ENCODE measurements at places on chromosomes 3 and 15.

- no peak for DNase-seq
Measured at GRCh38 chr3:14886101-14886500, 61.3 kb upstream of the NR2C2 start.

DNA sequence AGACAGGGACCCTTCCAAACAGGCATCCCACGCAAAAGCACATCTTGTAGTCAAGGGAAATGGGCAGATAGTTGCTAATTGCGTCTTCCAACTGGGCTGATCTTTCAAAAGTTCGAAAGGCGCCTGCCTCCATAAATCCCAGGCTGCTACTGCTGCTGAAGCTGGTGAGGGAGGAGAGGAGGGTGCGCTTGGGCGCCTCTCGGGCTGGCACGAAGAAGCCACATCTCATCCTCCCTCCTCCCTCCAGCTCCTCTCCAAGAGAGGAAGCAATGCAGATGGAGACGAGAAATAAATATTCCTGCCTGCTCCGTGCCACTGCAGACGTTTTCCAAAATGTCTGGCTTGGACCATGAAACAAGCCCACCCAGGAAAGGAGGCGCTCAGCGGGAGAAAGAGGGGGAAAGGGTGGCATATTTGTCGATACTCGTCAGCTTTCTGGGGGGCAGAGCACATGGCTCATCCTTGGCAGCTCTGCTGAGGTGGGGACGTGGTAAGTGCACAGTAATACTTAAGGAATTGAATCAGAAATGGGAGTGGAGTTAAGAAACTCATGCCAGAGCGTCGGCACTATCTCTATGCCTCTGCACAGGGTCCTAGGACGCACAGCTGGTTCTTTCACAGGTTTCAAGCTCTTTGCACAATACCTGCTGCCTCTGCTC is 88.9 kb upstream of the FEZF2 start:
- no peak for DNase-seq

GRCh38 chr3:195256639-195257453 is 14.1 kb downstream of the XXYLT1 start:
- DNase-seq: no peak

GRCh38 chr15:65655457-65655856 is 33.7 kb downstream of the SLC24A1 start:
- DNase-seq: no peak

DNA sequence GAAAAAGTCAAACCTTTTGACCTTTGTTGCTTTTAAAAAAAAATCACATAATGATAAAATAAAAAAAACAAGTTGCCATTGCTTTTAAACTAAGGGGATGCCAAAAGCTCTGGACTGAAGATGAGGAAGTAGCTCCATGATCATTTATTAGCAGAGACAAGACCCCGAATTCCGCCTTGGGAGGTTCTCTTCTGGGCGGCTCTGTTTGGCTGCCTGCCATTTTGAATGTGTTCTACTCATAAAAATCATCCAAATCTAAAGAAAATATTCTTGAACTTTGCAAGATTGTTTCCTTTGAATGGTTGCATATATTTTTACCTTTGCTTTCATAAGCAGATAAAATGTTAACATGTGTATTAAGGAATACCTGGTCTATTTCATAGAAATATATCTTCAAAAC is 63.8 kb downstream of the NCEH1 start:
- no peak for DNase-seq

- no peak for DNase-seq
Measured at GRCh38 chr3:41726891-41727290, 235.0 kb downstream of the ULK4 start.

DNA sequence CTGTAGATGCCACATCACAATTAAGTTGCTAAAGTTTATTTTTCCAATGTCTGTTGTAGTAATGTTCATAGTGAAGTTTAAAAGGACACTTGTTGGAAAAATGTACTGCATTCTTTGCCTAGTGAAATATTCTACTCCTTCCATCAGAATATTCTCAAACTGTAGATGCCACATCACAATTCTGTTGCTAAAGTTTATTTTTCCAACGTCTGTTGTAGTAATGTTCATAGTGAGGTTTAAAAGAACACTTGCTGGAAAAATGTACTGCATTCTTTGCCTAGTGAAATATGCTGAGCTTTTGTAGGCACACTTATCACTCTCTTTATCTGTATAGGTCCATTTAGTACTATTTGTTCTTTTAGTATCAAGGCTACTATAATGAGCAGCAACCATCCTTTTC is 836.1 kb downstream of the NAALADL2 start:
- DNase-seq: no peak

- DNase-seq: peak; percentile 92
Measured at GRCh38 chr15:86300390-86301125, 220.9 kb downstream of the AGBL1 start.

DNA sequence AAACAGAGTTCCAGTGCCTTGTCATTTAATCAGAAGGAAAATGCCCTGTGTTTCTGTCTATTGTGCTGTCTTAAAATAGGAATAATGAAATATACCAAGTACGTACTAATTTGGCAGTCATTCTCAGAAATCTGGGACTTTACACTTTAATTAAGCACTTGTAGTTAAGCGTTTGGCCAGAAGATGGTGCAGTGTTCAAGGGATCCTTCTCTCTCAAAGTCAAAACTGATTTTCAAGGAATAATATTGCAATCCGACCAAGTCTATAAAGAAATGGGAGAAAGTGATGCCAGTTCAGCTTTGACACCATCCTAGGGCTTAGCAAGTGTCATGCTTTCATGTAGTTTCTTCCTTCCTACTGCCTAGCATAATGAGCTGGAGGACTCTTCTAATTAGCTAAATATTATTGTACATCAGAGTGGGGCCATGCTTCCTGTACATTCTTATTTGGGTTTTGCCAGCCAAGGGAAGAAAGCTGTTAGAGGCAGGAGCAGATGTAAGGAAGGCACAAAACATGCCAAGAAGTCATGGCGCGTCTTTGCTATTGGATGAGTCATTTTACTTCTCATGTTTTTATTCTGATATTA is 64.8 kb downstream of the SAMMSON start:
- peak; percentile 64 for DNase-seq

DNA sequence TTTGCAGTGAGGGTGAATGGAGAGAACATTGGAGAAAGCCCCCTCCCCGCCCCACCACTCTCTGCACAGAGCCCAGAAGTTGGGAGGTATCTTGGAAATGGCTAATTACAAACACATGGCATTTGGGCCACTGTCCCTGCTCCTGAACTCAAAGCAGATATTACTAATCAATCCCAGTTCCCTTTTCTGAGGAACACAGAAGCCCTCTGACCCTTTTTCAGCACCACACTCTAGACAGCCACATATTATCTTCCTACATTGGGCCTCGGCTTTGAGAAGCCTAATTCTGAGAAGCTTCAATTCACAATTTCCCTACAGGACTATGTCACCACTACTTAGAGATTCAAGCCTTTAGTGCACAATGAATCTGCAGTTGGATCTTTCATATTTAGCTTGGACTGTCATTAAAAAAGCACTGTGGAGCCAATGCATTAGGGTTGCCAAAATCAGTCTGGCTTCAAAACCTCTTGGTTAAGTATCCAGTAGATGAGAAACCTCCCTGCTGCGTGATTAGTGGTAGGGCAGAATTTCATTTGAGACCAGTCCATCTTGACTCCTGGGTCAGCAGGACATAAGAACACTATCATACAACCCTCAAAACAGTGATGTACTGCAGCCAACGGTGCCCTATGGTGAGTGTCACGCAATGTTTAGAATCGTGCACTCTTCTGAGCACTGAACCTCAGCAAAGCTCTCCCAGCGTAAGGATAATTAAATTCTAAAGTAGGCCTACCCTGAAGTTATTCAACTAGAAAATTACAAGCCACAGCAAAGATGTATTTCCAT is 26.1 kb downstream of the MGLL start:
- no peak for DNase-seq

DNA sequence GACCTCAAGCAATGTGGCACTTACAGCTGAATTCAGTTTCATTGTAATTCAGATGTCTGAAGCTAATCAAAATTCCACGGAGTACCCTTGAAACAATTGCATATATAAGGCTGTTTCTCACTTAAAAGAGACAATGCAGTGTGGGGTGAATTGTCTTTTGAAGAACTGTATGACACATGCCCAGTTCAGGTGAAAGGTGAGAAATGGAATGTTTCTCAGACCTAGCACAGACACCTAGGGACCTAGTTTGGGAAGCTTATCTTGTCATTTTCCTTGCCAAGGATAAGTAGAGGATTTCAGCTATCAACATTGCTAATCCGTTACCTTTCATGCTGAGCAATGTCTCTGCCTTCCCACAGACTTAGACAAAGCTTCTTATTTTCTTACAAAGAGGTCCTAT is 36.3 kb downstream of the MBNL1 start:
- no peak for DNase-seq

- no peak for DNase-seq
Measured at GRCh38 chr15:25812845-25813244, 50.3 kb downstream of the ATP10A start.

DNA sequence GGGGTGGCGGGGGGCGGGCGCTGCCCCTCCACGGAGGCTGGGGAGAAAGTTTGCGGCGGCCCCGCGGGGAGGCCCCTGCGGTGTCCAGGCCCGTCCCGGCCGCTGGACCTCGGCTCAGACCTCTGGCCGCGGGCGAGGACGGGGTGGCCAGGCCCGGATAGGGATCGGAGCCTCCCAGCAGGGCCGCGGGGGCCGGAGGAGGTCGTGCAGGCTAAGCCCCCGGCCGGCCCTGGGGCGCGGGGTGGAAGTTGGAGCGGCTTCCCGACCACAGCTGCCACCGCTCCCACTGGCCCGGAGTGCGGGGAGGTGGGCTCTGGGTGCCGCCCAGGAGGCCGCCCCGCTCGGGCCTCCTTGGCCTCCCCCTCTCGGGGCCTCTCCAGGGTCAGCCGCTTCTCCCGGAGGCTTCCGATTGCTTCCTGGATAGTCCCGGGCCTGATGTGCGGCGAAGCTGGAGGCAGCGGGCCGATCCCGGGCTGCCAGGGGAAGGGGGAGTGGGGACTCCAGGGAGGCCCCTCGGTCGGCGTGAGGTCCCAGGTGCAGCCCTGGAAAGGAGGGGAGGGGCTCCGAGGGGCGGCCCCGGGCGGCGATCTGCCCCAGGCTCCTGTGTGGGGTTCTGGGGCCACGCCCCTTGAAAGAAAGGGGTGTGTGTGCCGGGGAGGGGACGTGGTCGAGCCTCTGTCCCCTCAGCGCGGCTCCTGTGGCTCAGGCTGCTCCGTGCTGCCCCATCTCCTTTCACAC is 907 bp downstream of the PLXNA1 start:
- peak; percentile 56 for DNase-seq

- DNase-seq: no peak
Measured at GRCh38 chr3:160781402-160781801, 25.4 kb downstream of the PPM1L start.

- DNase-seq: no peak
Measured at GRCh38 chr3:134027631-134028030, 2.1 kb downstream of the SLCO2A1 start.

GRCh38 chr15:41857316-41857715 is 18.7 kb downstream of the PLA2G4B start:
- no peak for DNase-seq

DNA sequence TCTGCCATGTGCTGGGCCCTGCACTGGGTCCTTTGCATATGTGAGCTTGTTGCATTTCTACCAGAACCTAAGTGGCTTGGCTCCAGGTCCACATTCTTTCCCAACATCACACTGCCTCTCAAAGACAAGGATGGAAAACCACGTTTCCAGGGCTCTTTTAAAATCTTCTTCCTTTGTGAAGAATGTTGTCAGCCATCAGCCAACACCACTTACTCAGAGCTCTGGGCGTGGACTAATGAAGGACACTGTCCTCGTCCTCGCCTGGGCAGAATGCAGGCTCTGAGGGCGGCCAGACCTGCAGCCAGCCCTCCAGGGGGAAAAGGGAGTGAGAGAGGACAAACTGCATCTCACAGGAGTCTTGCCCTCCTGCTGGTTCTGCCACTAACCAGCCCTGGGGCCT is 49.7 kb downstream of the MAGEF1 start:
- no peak for DNase-seq

DNA sequence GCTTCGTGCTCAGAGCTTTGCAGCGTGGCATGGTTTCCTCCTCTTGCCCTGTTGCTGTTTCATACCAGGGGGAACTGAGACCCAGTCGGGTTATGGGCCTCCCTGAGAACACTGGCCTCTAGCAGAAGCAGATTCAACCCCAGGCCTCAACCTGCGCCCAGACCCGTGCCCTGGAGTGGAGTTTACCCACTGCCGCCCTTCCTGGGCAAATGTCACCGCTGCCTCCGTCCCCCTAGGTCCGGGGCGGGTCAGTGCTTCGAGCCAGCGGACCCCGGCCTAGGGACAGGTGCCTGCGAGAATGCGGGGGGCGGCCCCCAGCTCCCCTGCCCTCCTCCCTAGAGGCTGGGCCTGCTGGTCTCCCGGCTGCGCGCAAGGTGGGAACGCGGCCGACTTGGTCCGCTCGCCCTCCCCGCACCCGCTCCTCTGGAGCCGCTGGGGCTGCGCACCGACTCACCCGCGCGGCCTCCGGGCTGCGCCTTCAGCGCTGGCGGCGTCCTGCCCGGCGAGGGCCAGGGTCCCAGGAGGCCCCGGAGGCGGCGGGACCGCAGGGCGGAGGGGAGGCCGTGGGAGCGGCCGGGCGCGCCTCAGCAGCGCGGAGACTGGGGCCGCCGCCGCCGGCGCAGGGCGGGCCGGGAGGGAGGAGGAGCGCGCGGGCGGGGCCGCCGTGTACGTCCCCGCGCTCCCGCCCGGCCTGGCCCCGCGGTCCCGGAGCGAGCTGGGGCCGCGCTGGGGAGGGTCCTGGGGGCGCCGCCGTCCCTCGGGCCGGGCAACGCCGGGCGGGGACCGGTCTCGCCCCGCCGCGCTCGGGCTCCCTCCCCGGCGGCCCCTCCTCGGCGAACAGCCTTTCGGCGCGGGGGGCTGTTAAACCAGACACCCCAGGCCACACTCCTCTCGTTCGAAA is at the start of gene PIGZ:
Gene PIGZ, minus strand, starts transcription at position 601 of the 901 bp plus-strand sequence. CDS start 16,802 bp downstream, outside the sequence.
- DNase-seq: peak; percentile 37

- no peak for DNase-seq
Measured at GRCh38 chr3:177212278-177212610, 15.0 kb upstream of the TBL1XR1 start.

DNA sequence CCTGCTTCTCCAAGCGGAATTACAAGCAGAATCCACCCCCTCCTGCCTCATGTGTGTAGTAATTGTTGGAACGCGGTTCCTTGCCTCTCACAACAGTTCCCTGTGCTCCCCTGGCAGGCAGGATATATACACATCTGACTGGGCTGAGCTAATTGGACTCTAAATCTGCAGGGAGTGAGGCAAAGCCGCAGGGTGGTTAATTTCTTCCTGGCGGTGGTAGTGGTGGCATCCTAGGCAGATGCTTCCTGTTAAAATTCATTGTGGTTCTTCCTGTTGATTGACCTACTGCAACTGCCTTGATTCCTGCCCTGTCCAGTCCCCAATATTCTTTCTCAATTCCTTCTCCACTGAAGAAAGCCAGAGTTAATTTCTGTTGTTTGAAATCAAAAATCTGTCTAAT is 202.9 kb upstream of the PROK2 start:
- DNase-seq: no peak

- no peak for DNase-seq
Measured at GRCh38 chr3:158809642-158810041, 7.8 kb downstream of the MFSD1 start.

DNA sequence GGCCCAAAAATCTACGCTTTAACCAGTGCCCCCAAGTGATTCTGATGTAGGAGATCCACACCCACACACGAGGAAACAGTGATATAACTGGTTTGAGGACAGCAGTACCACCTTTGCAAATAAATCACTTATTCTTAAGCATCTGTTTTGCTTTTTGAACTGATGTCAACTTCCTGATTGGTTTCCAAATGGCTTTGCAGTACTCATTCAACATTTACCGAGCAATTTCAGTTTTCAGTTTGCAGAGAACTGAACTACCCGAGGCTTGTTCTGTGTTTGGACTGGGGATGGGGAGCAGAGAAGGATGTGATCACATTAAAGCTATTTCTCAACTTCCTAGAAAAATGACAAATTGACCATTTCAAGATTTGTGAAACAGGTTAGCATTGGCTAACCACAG is 1.1 kb upstream of the GYG1 start:
- no peak for DNase-seq

- no peak for DNase-seq
Measured at GRCh38 chr3:121878411-121878810, 15.8 kb upstream of the SLC15A2 start.

Data from HAP-1 (cell line).